ENCODE measurements at places on chromosomes 11 and 22.

DNA sequence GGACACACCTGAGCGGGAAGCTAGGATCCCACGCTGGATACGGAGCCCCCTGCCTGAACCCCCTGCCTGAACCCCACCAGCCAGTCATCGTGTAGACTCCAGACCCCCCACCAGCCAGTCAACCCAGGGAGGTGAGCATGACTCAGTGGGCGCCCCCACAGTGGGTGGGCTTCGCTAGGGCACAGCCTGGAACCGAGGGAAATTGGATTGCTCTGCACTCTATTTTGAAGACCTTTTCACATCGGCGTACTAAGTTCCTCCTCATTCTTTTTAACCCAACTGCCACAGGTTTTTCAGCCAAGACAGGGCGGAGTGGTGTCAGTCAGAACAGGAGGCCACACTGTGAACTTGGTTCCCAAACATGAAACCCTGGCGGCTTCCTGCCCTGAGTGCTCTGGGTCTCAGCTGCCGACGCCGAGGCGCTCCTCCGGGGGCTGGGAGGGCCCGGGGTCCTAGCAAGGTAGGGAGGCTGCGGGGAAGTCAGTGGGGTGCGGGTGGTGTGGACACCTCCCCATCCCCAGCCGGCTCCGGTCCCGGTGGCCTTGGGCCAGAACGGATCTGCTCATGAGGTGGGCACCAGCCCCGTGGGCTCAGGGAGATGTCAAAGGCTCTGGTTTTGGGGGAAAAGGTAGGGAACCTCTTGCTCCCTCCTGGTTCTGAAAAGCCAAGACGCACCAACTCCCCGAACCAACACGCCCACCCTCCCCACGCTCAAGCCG lies 57.0 kb downstream of the BRD1 start:
- DNase-seq = no peak

DNA sequence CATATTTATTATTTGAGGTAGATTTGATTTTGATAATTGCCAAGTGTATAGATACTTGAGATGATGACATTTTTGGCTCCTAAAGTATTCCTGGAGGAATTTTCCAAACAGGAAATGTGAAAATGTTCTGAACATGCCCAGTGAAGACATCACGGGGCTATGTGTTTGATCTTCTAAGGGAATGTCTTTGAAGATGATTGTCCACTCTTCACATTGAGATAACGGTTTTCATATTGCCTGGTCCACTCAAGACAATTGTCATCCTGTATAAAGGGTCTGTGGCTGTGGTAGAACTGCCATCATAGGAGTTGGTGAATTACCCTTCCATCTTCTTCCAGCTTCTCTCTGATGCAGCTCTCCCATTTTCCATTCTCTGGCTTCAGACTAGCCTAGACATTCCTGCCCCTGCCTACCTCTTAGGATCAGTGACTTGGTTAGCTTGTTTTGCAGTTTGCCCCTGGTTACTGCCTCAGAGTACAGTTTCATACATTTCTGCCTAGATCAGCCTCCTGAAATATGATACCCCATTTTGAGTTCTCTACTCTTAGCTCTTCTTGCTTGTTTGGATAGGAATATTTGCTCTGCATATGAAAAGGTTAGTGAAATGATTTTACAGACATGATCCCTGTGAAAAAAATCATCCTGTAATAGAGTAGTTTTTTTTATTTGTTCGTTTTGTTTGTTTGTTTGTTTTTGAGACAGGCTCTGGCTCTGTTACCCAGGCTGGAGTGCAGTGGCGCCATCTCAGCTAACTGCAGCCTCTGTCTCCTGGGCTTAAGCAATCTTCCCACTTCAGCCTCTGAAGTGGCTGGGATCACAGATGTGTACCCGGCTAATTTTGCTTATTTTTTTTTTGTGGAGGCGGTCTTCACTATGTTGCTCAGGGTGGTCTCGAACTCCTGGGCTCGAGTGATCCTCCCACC lies 111.4 kb upstream of the SORL1-AS1 start:
- no peak for DNase-seq

- DNase-seq = no peak
Measured at GRCh38 chr11:59849129-59849528, 3.8 kb upstream of the CBLIF start.

DNA sequence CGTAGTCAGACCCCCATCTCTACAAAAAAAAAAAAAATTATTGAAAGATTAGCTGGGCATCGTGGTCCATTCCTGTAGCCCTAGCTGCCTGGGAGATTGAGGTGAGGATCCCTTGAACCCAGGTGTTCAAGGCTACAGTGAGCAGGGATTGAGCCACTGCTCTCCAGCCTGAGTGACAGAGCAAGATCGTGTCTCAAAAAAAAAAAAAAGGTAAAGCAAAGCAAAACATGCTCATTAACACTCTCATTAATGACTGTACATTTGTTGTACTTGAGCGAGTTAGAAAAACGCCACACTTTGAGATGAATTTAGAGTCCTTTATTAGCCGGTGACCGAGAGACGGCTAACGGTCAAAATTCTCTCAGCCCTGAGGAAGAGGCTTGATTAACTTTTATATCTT lies 6.2 kb upstream of the SERHL2 start:
- no peak for DNase-seq
